HEK293T (cell line): ENCODE measurements at places on chromosomes 2 and 18.

GRCh38 chr18:35389095-35389618 lies 12.0 kb upstream of the ZNF396 start:
- DNase-seq: no peak

DNA sequence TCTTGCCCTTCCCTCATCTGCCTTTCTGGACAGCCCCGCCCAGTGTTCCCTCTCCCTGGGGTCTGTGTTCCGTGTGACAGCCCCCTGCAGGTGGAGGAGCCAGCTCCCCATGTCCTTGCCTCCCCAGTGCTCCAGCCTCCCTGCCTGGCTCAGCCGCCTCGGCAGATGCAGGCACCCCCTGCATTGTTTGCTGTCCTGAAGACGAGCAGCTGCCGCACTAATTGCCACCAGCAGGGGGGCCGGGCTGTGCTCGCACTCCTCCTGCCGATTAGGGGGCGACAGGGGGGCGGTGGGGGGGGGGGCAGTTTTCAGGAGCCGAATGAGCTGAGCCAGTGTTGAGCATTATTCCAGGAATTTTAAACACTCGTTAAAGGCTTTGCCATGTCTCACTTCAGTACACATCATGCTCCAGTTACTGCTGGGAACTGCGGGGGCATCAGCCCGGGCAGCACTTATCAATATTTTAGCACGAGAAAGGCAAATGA lies 23.3 kb downstream of the SIX3 start:
- DNase-seq: peak; percentile 48

GRCh38 chr2:88540346-88540745 lies 86.9 kb downstream of the EIF2AK3 start:
- DNase-seq: no peak

DNA sequence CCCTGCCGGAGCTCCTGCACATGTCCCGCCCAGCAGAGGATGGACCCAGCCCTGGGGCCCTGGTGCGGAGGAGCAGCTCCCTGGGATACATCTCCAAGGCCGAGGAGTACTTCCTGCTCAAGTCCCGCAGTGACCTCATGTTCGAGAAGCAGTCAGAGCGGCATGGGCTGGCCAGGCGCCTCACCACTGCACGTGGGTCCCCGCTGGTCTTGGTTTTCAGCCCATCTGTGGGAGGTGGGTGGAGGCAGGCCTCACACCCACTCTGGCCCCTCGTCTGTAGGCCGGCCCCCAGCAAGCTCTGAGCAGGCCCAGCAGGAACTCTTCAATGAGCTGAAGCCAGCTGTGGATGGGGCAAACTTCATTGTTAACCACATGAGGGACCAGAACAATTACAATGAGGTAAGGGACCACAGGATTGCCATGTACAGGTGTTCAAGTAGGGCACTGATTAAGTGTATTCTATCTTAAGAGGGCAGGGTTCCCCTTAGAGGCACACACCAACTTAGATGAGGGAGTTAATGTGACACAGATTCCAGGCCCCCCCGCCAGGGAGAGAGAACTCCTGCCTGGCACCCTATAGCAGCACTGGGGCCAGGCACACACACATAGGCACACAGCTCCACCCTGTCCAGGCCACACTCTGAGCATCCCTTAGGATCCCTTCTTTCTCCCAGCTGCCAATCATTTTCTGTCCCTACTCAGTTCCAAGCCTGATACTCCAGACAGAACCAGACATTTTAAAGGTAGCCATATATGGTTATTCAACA lies 5.4 kb upstream of the CHRNG start:
- DNase-seq: no peak

DNA sequence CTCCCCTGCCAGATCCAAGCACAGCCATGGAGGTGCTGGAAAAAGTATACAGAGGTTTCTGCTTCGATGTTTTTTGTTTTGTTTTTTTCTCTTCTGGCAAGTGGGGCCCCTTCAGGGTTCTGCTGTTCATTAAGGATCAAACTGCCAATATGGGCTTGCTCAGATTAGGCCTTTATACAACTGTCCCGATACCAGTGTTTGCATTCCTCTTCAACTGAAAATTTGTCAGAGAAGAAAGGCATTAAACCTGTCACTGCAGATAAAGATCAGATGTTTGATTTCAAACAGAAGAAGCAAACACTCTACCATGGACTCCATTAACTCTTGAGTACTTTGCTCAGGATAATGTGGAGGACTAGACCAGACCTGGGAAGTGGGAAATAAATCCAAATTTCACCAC lies 396.0 kb upstream of the SMIM21 start:
- DNase-seq: no peak

GRCh38 chr2:11745613-11746375 lies 638 bp upstream of the LPIN1 start:
- DNase-seq: no peak

- DNase-seq: peak; percentile 50
Observed at GRCh38 chr2:35428548-35428947, 927.0 kb upstream of the CRIM1 start.

DNA sequence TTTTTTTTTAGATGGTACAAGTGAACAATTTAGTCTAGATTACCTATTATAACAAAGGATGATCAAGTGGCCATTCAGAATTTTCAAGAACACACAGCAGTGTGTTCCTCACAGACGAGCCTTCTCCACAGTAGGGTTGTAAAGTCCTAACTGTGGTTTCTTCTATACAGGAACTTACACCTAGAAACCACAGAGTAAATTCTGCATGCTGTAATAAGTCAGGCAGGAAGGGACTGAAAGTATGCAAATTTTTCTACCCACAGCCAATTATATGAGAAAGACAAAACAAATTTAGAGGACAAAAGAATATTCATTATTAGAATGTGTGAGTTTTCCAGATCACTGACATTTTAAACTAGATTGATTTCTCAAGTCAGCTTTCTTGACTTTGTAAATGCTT lies 99.5 kb downstream of the RBMS1 start:
- no peak for DNase-seq

DNA sequence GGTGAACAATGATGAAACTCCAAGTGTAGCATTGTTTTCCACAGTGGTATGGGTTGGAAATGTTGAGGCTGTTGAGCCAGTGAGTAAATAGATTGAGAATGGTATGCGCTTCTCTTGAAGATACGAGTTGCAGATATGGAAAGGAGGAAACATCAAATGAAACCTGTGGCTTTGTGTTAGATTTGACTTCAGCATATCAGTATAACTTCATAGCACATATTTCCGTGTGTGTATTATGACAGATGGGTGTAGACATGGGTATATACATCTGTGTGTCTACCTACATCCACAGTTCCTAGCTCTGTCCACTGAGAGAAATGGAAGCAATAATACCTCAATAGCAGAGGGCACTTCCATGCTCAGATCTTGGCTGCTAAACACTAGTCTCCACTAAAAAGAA lies 8.0 kb downstream of the SNED1 start:
- no peak for DNase-seq

DNA sequence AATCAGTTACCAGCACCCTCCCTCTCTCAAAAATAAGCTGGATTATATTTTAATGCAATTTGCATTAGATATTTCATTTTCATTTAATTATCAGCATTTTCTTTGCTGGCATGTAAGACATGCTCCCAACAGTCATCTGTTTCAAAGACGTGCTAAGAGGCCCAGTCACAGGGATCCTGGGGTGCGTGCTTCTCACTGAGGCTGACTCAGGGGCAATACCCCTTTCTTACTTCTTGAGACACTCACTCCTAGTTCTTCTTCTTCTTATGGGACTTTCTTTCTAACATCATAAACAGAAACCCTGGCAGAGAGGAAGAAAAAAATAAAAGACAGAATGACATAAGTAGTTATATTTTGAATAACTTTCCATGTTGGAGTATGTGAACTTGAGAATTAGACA lies 372.1 kb upstream of the MEX3C start:
- no peak for DNase-seq

DNA sequence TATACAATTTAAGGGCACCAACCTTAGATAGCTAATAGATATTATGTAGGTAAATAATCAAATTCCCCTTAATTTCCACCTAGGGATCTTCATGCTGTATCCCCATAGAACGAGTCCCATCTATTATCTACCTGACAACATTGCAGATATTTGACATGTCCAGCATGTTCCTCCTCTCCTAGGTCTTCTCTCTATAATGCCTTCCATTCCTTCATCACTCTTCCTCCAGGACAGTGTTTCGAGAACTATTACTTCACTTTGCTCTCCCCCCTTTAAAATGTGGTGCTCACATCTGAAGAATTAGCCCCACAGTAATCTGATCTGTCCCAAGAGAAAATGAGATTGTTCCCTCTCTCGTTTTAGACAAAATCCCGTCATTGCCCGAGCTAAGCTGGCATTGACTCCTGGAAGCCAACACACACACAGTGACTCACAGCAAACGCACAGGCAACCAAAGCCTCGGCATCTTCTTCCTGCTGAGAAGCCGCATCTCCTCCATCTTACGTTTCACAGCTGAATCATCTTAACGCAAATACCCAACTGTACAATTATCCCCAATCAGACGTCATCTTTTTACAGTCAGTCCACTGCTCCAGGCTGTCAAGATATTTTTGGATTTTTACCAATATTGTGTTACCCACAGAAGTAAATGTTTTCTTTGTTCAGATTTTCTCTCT lies 162.9 kb upstream of the AGAP1 start:
- DNase-seq: no peak

GRCh38 chr2:33108483-33109443 lies 162.0 kb downstream of the LTBP1 start:
- no peak for DNase-seq

DNA sequence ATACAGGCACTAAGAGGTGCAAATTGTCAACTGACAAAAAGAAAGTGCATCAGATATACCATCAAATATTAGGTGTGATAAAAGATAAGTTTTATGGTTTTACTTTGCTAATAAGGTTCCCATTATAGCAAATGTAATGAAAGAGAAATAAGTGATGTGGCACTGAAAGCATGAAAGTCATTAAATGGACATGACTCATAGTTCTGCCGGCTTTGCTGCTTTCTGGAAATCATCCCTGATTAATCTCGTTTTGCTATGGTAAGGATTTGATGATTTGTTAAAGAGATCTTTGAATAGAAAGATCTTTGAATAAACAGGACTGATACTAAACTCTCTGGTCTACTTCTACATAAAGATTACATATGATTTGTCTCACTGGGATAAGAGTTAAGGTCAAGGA lies 72.7 kb downstream of the CLIP4 start:
- DNase-seq: no peak

DNA sequence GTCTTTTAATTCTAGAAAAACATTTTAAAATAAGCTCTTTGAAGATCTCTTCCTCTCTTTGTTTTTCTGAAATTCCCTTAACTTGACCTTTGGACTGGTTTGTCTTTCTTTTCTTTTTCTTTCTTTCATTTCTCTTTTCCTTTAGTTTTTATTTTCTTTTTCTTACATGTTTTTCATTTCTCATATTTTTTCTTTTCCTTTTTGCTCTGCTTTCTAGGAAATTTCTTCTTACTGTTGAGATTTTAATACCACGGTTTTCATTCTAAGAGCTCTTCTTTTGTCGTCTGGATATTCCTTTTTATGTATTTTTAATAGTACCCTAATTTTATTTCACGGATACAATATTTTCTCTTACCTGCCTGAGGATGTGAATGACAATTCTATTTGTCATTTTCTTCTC lies 337.8 kb downstream of the AGPS start:
- no peak for DNase-seq

GRCh38 chr2:156156580-156156979 lies 175.9 kb downstream of the NR4A2 start:
- no peak for DNase-seq

DNA sequence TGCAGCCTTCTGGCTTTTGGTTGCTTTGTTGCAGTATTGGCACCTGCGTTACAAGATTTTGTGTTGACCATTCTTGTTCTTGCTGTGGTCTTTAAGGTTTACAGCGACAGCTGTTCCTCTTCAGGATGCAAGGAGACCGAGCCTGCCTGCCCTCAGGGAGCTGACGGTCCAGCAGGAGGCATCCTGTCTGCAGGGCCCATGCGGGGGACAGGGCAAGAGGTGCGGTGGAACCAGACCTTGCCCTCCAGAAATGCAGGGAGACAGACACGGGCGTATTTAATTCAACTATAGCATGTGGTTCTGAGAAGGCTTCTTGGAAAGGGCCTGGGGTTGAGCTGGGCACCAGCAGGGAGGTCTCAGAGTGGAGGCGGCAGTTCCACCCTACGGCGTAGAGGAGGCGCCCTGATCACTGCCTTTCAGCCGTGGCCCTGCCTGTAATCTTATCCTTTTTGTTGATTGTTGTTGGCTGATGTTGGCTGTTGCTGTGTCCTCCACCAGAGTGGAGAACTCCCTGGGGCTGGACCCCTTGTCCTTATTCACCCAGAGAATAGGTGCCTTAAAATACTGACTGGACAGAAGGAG lies 71.7 kb downstream of the HPCAL1 start:
- DNase-seq: no peak

- DNase-seq: no peak
Observed at GRCh38 chr2:214740867-214741395, 68.6 kb downstream of the BARD1 start.

DNA sequence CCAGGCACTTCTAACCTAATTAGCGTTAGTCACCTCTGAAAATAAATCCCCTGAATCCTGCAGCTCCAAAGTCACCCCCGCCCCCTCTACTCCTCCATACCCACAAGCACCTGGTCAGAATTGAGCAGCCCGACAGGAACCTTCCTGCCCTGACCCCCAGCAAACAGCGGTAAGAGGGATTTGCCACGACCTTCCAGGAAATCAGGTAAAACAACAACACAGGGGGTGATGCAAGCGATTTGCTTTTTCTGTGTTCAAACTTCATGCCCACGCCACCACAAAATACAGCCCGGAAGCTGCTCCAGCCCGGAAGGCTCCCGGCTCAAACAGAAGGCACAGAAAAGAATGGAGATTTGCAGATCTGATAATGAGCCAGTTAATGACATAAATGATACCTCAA lies 367.1 kb downstream of the GPD2 start:
- DNase-seq: peak; percentile 17

- no peak for DNase-seq
Observed at GRCh38 chr2:234677758-234678538, 181.1 kb upstream of the ARL4C start.

GRCh38 chr18:13252686-13253410 lies 34.3 kb downstream of the LDLRAD4 start:
- DNase-seq: no peak

- no peak for DNase-seq
Observed at GRCh38 chr2:25743132-25743830, 69.9 kb upstream of the DTNB start.
